ENCODE measurements at places on chromosomes 12 and 14.

GRCh38 chr14:76923431-76924370 lies 97.5 kb downstream of the LRRC74A start:
- no peak for DNase-seq

- no peak for DNase-seq
Observed at GRCh38 chr12:18066666-18067065, 23.3 kb downstream of the RERGL start.

- no peak for DNase-seq
Observed at GRCh38 chr14:94161058-94161457, 13.1 kb upstream of the PPP4R4 start.

DNA sequence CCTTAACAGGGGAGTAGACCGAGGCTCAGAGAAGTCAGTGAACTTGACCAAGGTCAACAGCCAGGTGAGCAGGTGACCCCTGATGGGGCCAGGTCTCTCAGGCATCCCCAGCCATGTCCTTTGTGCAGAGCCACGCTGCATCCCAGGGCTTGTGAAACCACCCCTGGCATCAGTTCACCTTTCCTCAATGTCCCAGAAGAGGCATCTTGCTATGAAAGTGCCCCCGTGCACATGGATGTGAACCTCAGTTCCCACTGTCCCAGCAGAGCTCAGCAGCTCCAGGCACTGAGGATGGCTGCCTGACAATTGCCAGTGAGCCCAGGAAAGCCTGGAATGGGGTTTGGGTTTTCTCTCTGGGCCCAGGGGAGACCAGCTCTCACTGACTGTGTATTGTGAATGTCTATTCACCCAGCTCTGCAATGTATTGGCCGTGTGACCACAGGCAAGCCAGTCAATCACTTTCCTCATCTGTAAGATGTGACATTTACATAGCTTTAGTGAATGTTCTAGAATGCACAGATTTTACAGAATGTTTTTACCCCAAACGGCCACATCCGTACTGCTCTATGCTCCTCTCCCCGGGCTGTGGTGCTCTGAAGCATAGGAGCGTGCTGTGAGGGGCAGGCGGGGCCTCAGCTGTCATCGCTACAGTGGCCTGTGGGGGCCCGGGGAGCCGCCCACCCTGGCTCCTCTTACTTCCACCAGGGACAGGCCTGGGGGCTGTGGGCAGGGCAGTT lies 4.9 kb downstream of the CACNA2D4 start:
- no peak for DNase-seq

DNA sequence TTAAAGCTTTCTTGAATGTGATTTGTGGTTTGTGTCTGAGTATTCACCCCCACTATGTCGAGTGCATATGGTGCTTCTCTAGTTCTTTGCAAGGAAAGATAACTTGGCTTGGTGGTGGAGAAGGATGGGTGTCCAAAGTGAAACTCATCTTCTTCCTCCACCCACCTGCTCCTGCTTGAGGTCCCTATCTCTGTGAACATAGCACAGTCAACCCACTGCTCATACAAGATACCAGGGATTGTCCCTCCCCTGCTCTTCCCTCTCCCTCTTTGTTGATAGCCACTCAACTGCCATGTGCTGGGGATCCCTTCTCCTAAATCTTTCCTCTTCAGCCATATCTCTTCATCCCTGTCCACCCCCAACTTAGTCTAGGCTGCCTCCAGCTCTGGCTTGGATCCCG lies 176.5 kb downstream of the ASCL4 start:
- no peak for DNase-seq

DNA sequence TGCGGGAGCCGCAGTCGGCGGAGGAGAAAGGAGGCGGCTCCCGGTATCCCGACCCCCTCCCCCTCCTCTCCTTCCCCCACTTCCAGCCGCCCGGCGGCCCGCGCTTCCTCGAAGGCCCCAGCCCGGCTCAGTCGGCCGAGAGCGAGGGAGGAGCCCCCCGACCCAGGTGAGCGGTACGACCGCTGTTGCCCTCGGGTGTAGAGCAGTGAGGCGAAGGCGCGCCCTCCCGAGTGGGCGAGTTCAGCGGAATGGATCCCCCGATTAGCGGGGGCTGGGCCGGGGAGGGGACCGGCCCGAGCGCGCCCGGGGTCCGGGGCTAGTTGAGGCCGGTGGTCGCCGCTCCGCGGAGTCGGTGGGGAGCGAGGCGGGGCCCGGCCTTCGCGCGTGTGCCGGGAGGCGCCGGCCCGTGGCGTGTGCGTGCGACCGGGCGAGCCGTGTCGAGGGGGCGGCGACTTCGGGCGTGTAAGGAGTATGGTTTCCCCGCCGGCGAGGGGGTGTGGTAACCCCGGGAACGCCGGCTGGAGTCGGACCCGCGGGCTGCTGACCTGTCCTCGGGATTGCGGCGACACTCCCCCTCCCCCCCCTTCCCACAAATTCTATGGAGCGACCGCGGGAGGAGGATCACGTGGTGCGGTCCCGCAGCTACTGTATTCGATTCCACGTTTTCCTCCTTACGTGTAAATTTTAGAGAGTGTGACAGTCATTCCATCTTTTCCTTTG lies 501 bp downstream of the RIMKLB start:
- DNase-seq, result peak; percentile 46

GRCh38 chr14:58464652-58465051 lies 37.1 kb downstream of the KIAA0586 start:
- no peak for DNase-seq

DNA sequence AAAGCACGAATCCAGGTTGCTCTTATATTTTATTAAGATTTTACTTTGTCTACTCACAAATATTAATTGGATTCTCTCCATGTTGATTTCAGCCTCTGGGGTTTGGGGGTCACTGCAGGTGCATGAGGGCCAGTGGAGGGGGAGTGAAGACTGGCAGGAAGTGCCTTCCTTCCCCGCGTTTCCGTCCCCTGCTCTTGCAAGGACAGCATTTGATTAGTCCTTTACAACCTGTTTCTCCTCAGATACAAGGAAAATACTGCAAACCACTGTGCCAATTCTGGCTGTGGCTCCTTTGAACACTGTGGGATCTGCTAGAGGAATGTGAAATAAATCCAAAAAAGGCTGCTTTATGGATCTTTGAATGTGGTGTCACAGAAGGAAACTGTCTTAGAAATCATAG lies 291.8 kb downstream of the ETNK1 start:
- no peak for DNase-seq

- DNase-seq, result no peak
Observed at GRCh38 chr14:26132061-26132645, 465.7 kb downstream of the NOVA1 start.

DNA sequence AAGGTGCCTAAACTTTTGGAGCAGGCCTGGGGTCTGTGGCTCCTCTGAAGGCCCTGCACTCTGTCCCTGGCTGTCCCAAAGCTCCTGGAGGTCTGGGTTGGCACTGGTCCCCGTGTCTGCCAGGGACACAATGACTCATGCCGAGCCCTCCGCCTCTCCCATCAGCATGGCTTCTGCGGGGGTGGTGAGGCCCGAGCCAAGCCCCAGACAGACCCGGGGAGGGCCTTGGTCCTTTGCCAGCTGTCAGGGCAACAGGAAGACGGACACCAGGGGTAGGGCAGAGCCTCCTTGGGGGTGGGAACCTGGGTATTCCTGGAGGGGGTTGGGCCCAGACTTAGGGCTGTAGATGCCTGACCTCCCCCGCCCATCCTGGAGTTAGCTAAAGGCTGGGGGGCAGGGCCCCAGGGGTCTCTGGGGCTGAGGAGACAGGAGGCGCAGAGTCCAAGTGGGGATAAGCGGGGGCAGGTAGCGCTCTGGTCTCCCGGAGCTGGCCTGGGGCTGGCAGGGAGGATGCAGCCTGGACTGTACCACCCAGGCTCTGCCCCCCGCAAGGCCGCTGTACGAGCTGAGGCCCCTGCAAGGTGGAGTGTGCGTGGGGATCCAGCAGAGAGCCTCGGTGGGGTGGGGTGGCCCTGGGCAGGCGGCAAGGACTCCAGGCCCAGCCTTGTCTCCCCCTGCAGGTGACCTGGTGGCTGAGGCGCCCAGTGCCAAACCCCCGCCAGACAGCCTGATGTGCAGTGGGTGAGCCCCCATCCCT lies 16.4 kb upstream of the PUS1 start:
- no peak for DNase-seq

DNA sequence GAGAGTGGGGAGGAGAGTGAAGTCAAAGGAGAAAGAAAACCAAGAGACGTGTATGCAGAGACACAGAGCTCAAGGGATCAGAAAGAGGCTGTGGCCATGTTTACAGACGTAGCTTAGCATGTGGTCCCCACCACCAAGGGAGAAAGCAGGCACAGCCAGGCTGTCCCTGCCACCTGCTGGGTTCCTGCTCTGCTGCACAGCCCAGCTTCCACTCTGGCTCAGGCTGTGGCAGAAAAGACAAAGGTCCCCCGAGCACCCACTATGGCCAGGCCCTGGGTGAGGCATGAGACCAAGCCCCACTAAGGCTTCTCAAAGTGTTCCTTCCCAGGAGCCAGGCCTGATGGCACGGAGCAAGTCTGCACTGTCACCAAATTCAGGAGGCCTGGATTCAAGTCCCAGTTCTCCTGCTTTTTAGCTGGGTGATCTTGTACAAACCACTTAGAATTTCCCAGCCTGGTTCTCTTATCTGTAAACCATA lies 25.9 kb upstream of the COL2A1 start:
- no peak for DNase-seq

GRCh38 chr12:28035500-28035899 lies 63.0 kb upstream of the PTHLH start:
- no peak for DNase-seq

DNA sequence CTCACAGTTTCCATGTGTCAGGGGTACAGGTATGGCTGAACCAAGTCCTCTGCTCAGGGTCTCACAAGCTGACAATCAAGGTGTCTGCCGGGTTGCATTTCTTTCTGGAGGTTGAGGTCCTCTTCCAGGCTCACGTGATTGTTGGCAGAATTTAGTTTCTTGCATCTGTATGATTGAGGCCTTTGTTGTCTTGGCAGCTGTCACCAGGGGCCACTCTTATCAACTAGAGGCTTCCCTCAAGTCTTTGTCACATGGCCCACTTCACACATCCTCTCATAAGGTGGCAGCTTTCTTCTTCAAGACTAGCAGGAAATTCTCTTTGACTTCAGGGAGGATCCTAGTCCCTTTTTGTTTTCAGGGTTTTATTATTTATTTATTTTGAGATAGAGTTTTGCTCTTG lies 46.0 kb upstream of the FOS start:
- no peak for DNase-seq

- peak; percentile 89 for DNase-seq
Observed at GRCh38 chr12:53696285-53696654, 20.4 kb upstream of the ATP5MC2 start.

- no peak for DNase-seq
Observed at GRCh38 chr12:109737631-109738030, 24.0 kb downstream of the FAM222A start.

GRCh38 chr12:109125791-109126190 lies 9.4 kb downstream of the ACACB start:
- no peak for DNase-seq

- DNase-seq, result no peak
Observed at GRCh38 chr12:125835852-125836251, 770.6 kb downstream of the AACS start.

DNA sequence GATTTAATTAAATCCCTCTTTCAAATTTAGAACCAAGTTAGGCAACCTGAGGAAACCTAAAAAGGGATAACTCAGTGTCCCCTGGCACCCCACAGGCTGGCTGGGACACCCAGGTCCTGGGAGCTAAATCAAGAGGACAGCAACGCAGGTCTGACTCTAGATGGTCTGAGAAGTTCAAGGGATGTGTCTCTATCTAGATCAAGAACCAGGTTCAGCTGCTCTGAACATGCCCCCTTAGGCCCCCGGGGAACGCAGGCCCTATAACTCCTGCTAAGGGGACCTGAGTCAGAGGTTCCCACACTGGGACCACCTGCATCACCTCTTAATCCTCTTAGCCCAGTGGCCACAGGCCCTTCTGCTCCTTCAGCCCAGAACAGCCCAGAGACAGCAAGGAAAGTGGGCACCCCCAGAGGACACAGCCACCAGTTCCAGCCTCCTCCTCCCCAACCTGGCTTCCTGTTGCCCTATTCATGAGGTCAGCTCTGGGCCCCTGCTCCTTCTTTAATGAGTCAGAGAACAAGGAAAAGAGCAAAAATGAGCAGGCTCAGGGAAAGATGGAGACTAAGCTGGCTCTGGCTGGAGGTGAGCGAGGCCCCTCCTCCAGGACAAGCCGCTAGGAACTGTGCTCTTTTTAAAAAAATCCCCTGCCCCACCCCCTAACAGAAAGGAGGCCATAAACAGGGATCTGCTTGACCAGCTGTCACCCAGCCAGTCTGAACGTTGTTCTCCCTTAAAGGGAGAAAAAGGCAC lies 10.8 kb downstream of the PITPNM2 start:
- no peak for DNase-seq

- DNase-seq, result no peak
Observed at GRCh38 chr14:91754185-91754584, 22.3 kb upstream of the CATSPERB start.

- DNase-seq, result no peak
Observed at GRCh38 chr14:42323426-42323825, 716.8 kb downstream of the LRFN5 start.

GRCh38 chr12:92992041-92992440 lies 62.9 kb upstream of the EEA1 start:
- DNase-seq, result no peak

DNA sequence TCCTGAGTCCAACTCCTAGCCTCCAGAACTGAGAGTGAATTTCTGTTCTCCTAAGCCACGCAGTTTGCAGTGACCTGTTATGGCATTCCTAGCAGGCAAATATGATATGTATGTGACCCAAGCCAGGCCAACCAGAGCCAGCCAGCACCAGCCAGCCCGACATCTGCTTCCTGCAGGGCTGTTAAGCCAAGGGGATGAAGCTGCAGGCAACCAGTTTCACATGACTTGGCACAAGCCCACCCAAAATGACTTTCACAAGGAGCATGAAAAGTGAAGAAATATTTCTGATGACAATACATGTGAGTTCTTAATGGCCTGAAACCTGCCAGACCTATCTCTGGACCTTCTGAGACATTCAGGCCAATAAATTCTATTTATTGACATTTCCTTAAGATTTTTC lies 68.1 kb downstream of the ITPK1 start:
- DNase-seq, result no peak

DNA sequence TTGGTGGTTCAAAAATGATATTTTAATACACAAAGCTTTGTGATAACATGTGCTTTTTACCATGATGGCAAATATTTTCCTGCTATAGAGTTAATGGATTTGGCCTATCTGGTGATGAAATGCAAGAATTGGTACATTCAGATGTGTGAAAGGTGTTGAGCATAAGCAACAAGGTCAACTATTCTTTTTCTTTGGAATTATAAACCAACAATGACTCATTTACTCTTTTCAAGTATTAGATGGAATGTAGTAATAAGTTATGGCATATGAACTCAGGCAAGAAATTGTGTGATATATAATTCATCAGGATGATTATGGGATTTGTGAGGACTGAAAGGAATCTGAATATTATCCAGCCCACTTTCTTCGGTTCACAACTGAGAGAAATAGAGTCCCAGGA lies 471.4 kb downstream of the ETNK1 start:
- no peak for DNase-seq

- DNase-seq, result no peak
Observed at GRCh38 chr12:115623275-115623674, 654.2 kb downstream of the MED13L start.

- peak; percentile 66 for DNase-seq
Observed at GRCh38 chr12:55927588-55928502, at the start of gene PYM1. PYM1 (minus strand) TSS chr12:55927894; CDS start chr12:55927761, 133 bp downstream.
